ENCODE measurements at places on chromosomes 2 and 18.

GRCh38 chr2:159045545-159046454 lies 77.4 kb downstream of the TANC1 start:
- no peak for DNase-seq

DNA sequence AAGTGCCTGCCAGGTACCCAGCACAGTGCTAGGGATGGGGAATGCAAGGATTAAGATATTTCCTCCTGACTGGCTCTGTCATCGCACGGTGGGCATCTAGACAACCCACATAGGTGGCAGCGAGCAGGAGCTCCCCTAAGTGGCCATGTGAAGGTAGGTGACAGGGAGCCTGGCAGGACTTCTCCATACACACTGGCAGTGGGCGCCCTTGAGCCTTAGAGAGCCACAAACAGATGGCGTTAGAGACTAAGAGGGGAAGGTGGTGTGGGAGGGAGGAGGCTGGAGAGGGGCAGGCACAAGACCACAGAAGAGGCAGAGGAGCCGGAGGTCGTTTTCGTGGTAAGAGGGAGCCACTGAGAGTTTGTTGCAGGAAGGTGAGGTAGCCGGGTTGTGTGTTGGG lies 15.2 kb downstream of the PRELID3A start:
- no peak for DNase-seq

GRCh38 chr2:151853070-151853758 lies 25.0 kb upstream of the ARL5A start:
- DNase-seq, result no peak

DNA sequence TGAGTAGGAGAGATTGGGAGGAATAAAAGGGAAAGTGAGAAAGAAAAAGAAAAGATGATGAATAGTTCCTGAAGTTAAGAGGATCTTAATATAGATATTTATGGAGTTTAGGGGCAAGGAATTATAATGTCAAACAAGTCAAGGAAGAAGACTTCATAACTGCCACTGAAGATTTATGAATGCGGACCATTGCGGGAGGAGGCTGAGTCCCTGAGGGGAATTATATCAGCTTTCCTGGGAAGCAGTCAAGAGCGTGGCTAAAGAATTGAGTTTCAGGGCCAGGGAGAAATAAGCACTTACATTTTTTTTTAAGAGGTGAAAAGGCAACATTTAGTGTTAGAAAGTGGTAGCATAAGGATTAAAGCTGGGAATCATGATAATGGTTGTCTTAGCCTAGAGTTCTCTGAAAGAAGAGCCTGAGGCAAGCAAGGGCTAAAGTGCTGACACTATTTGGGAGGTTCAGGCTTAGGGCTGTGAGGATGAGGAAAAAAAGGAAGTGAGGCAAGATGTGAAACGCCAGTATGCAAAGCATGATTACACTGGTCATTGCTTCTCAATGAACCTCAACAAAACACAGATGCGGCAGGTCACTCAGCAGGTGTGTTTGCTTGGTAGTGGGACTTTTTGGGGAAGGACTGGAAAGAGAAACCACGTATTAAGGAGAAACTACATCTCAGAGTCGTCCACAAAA lies 217.1 kb downstream of the SLC4A3 start:
- DNase-seq, result no peak

- DNase-seq, result no peak
Measured at GRCh38 chr18:3458378-3458777, 8.4 kb downstream of the TGIF1 start.

Measured in effector CD4-positive, alpha-beta T cell (primary cell).